ENCODE measurements at places on chromosomes 6 and 20.
A peak's percentile ranks its signal among the peaks of the same experiment; 100 is the strongest.

- no peak for DNase-seq
Observed at GRCh38 chr20:46698788-46699187, 9.5 kb upstream of the TP53RK start.

GRCh38 chr6:53724501-53724900 is 58.9 kb upstream of the KLHL31 start:
- DNase-seq, result no peak

DNA sequence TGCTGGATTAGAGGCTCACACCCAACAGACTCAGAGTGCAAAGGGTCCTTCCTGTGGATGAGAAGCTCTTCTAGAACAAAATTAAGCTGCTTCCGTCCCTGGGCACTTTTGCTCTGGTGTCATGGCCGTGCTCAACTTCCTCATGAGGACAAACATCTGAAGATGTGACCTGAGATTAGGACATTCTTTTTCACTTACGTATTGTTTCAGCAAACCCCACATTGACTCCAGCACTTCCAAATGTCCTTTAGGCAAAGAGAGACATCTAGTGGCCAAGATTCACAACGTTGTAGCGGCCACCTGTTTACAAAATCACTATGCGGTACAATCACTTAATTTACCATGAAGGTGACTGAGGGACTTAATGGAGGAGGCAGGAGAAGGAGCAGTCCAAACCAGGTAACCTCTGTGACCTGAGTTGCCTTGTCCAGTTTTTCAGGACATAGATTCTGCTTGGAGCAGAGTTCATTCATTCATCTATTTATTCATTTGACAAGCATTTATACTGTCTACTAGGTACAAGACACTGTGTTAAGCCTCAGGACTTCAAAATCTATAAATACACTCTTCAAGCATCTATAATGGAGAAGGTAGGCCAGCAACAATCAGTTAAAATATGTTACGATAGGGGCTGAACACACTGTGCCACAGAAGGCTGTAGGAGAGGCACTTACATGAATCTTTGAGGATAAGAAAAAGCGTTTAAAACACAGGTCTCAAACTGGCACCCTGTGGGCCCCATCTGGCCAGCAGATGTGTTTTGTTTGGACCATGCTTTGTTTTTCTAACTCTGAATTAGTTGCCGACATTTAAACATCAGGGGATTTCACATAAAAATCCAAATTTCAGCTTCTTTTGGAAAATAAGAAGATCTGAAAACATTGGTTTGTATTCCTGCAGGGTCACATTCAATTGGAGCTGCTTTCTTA is 5.6 kb upstream of the ADGRF1 start:
- peak; percentile 63 for DNase-seq

DNA sequence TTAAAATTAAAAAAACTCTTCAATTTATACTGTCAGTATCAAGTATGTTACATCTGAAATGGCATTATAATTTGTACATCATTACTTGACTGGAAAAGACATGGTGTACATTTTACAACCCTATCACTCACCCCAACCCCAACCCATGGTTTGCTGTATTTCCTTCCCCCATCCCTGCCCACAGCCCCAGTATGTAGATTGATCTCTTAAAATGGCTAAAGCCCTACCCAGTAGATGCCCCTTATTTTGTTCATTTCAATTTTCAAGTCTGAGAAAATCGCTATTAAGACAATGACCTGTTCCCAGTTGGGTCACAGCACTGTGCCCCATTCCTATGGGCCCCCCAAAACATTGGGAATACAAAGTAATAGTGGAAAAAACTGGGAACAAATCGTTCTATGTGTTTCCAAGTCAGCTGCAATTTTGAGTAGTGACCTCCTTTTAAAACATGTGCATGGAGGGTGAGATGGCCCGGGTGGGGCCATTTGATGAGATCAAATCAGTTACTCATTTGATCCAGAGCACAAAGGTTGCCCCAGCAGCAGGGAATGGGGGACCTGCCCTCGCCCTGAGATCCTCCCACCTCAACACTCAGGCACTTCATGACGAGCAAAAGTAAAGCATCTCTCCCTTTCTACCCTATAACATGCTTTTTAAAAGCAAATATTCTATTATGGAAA is 13.3 kb downstream of the EZR start:
- no peak for DNase-seq

DNA sequence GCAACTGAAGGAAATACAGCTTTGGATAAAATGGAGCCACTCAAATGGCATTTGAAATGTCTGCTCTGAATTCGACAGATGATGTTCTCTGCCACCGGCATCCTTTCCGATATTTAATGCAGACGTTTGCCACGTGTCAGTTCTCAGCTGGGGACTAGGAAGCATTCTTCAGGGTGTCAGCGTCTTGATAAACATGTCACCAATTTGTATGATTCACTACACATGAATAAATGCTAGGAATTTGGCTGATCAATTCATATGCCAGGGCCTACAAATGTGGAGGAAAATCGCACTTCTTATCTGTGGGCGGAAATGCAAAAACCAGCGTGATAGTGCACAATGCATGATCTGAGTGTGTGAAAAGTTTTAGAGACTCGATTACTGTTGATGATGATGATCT is 169.5 kb downstream of the SLC24A3 start:
- no peak for DNase-seq

GRCh38 chr6:69063401-69063800 is 428.3 kb downstream of the ADGRB3 start:
- DNase-seq, result no peak

- DNase-seq, result no peak
Observed at GRCh38 chr20:50605136-50605535, 86.2 kb downstream of the RIPOR3 start.

All from muscle of arm (tissue), 14 donors.